ENCODE measurements at places on chromosomes 3 and 15.

GRCh38 chr15:98548139-98548971 is 100.0 kb upstream of the IGF1R start:
- DNase-seq, result no peak

GRCh38 chr15:52139599-52140462 is 27.3 kb upstream of the BCL2L10 start:
- peak; percentile 17 for DNase-seq

- DNase-seq, result no peak
Measured at GRCh38 chr15:78714890-78715289, 73.9 kb upstream of the CHRNB4 start.

- no peak for DNase-seq
Measured at GRCh38 chr15:71111950-71112349, 3.3 kb upstream of the THSD4 start.

GRCh38 chr3:113404637-113405036 is 36.7 kb downstream of the CFAP44 start:
- no peak for DNase-seq

GRCh38 chr3:174710612-174711011 is 148.5 kb upstream of the NAALADL2 start:
- DNase-seq, result no peak

DNA sequence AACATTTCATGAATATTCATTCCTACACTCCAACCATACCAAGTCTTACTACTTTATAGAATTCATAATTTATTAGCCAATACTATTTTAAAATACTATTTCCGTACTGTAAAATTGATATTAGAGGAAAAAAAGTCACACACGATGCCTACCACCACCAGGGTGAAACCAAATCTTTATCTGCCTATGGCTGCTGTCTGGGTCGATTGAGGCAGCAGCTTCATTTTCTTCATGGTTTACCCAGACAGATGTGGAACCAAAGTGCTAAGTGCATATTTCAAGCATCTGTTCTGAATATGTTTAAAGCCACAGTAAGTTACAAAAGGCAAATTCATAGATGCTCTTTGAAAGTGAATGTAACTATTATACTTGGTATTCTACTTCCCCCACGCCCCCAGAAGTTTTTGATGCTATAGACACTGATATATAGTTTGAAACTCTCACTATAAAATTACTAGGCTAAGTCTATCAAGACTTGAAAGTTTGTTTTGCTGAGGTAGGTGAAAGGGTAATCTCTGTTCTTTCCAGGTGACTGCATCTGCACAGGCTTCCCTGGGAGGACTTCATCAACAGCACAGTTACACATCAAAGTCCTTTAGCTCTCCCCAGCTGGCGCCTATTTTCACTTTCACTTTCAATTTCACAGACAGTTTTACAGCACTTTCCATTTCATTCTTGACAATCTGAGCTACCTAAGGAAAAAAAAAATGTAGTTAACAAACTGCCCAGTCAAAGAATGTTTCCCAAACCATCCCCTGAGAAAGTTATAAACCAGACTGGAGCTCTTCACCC is 113.9 kb downstream of the POLQ start:
- no peak for DNase-seq

GRCh38 chr3:178421069-178421468 is 115.2 kb upstream of the KCNMB2 start:
- DNase-seq, result no peak

DNA sequence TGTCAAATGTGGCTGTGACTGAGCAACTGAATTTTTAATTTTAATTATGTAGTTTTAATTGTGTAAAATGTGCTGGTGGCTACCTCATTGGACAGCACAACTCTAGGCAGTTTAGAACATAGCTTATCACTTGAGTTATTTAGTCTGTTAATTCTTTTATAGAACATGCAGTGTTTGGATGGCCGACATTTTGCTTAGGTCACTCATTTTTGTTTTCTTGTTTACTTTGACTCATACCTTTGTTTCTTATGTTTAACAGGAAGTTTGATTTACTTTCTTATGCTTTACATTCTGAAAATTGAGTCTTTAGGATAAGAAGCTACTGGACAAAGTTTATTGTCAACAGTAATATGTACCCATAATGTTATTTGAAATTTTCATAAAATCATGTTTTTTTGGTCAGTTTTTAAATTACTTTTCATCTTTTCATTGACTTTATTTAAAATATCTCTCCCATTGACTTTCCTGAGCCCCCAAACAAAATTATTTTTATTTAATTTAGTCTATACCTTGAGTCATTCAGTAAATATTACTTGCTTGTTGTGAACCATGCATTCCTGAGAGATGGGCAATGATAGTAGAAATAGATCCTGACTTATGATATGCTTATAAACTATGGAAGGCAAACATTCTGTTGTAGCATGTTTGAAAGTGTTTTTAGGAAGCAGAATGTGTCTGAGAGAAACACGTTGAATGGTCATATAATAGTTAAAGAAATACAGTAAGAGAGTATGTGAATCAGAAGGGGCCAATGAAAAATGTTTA is 60.6 kb downstream of the TCF12 start:
- no peak for DNase-seq

- no peak for DNase-seq
Measured at GRCh38 chr3:125238759-125239158, 26.2 kb upstream of the SLC12A8 start.

- no peak for DNase-seq
Measured at GRCh38 chr3:65436580-65436979, 602.1 kb downstream of the MAGI1 start.

- DNase-seq, result no peak
Measured at GRCh38 chr3:38100498-38100897, 36.4 kb downstream of the ACAA1 start.

DNA sequence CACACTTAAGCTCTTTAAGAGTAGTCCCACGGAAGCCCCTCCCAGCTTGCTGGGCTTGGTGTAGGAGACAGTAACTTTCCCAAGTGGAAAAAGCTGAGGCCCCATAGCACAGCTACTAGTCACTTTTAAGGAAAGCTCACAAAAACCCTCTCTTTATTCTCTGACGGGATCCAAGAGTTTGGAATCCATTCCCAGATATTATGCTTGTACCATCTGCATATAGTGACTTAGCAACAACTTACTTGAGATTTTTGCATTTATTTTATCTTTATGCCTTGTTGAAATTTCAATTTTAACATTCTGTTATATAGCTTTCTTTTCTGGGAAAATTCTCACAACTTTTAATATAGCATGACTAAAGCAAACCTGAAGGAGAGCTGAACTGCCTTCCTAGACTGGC is 19.5 kb downstream of the GPR15 start:
- DNase-seq, result no peak

- no peak for DNase-seq
Measured at GRCh38 chr15:90046289-90046688, 45.2 kb downstream of the ZNF710 start.

GRCh38 chr3:128619146-128619890 is 31.3 kb downstream of the RPN1 start:
- DNase-seq, result no peak

GRCh38 chr3:170350515-170351413 is 6.8 kb upstream of the SKIL start:
- no peak for DNase-seq

GRCh38 chr3:71062952-71063772 is 520.4 kb downstream of the FOXP1 start:
- DNase-seq, result no peak

DNA sequence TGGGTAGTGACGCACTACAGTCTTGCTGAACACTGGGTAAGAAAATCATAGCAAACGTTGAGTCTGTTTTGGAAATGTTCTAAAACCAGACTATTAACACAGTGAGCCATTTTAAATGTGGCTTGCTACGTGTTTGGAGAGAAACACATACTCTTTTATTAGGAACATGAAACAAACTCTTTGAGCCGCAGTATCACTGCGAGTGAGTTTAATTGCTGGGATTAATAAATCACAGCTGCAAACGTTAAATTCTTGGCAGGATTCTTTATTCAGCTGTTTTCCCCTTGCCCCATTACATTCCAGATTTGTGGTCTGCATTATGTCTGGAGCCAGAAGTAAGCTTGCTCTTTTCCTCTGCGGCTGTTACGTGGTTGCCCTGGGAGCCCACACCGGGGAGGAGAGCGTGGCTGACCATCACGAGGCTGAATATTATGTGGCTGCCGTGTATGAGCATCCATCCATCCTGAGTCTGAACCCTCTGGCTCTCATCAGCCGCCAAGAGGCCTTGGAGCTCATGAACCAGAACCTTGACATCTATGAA is 33.6 kb downstream of the BTD start:
- no peak for DNase-seq

- no peak for DNase-seq
Measured at GRCh38 chr15:66251065-66251789, 2.3 kb downstream of the MEGF11 start.

- DNase-seq, result no peak
Measured at GRCh38 chr3:5305684-5305989, 118.1 kb downstream of the EDEM1 start.

- DNase-seq, result no peak
Measured at GRCh38 chr3:122092460-122093165, 37.5 kb downstream of the CD86 start.

DNA sequence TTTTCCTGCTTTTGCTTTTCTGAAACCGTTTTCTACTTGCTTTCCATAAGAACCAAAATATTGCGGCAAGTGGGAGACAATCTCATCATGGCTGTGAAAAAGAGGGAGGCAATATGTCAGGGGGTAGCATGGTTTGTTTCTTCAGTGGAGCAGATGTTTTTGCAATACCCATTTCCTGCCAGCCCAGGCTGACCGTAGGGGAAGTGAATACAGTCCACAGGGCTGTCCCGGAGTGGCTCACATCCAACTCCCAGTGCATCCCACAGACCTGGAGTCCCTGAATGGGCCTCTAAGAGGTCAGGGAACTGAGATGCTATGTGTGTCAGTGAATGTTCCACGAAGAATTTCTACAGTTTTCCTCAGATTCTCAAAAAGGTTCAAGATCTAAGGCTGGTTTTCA is 69.6 kb downstream of the EPHB1 start:
- no peak for DNase-seq

DNA sequence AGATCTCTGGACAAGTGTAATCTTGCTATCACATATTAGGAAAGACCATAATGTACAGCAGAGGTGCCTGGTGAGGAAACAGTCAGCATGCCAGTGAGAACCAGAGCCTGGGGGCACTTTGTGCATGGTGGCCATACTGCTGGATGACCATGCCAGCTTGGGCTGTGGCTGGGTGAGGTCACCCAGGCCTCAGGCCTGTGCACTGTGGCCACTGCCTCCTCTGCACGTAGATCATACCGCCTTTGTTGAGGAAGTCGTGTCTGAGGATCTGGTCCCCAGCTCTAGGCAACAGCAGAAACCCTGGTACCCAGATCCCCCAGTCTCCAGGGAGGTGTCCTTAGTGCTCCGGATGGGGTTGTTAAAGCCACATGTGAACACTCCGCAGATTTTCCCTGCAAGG is 38.9 kb downstream of the ZNF710 start:
- DNase-seq, result no peak

- no peak for DNase-seq
Measured at GRCh38 chr3:50095352-50095998, 6.8 kb downstream of the RBM5 start.

DNA sequence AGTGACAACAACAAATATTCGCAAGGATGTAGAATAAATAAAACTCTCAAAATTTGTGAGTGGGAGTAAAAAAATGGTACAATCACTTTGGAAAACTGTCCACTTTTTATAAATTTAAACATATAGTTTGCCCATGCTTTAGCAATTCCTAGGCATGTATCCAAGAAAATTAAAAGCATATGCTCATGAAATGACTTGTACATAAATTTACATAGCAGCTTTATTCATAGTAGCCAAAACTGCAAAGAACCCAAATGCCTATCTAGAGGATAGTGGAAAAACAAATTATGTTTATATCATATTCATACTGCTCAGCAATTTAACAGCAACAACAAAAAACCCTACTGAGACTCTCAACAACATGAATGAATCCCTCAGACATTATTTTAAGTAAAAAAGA is 363.6 kb upstream of the CCDC54 start:
- DNase-seq, result no peak

DNA sequence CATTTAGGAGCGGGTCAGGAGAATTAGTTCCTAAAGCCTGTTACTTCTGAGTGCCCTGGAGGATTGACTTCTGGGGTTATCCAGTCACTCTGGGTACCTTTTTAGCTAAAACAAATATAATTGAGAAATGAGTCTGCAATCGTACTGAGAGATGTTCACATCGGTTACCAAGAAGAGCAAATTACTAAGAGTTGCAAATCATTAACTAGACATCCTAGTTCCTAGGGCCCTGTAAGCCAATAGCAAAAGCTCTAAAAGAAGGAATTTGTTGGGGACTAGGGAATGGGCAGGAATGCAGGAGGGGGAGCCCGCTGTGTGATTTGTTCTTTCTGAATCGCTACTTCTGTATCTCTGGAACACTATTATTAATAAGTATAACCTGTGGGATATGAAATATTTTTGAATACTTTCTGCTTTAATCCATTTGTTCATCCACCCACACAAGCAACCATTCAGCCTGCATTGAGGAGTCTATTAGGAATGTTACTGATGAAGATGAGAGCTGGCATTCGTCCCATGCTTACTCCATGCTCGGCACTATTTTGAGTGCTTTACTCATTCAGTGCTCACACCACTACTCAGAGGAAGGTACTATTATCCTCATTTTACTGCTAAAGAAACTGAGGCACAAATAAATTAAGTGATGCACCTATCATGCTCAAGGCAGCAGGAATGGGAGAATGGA is 31.5 kb upstream of the KY start:
- no peak for DNase-seq

- DNase-seq, result no peak
Measured at GRCh38 chr3:196633555-196634151, 5.8 kb upstream of the NRROS start.

- no peak for DNase-seq
Measured at GRCh38 chr3:50873376-50874157, 198.8 kb downstream of the DOCK3 start.

- DNase-seq, result no peak
Measured at GRCh38 chr3:25191673-25192072, 236.4 kb upstream of the RARB start.

GRCh38 chr3:16026753-16027152 is 147.7 kb upstream of the GALNT15 start:
- no peak for DNase-seq

- DNase-seq, result no peak
Measured at GRCh38 chr3:59308684-59309083, 258.9 kb upstream of the CFAP20DC start.

GRCh38 chr3:143697975-143698374 is 150.3 kb downstream of the SLC9A9 start:
- DNase-seq, result no peak

DNA sequence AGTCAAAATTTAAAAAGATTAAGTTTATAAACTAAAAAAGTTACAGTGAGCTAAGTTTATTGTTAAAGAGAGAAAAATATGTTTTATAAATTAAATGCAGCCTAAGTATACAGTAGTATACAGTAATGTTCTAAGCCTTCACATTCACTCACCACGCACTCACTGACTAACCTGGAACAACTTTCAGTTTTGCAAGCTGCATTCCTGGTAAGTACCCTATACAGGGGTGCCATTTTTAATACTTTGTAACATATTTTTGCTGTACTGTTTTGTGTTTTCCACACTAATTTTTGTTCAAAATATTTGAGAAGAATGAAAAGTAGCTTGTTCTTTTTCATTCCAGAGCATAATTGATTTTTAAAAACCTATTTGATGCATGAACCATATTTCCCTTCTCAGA is 524.9 kb downstream of the RBMS3 start:
- DNase-seq, result no peak

GRCh38 chr15:62561059-62561519 is 396.0 kb upstream of the C2CD4B start:
- no peak for DNase-seq

- DNase-seq, result no peak
Measured at GRCh38 chr3:32469151-32469874, 33.3 kb downstream of the CMTM6 start.
